Esophagus squamous epithelium (tissue), 5 donors: ENCODE measurements at places on chromosomes 13 and 19. TPM values are rescaled to one million over a fixed set of nuclear protein-coding genes. Genes with fewer than 3 reads are reported as not detected.

DNA sequence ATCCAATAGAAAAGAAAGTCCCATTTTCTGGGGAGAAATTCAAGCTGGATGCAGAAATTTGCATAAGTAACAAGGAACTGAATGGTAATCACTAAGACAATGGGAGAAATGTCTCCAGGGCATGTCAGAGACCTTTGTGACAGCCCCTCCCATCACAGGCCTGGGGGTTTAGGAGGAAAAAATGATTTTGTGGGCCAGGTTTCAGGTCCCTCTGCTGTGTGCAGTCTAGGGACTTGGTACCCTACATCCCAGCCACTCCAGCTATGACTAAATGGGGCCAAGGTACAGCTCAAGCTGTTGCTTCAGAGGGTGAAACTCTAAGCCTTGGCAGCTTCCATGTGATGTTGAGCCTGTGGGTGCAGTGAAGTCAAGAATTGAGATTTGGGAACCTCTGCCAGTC, 695.5 kb upstream of the MIR17HG start:
- no peak overlapping the region for H3K4me3 ChIP-seq
- DNase-seq, result no peak
- no peaks in the 10 kb centered on the region for H3K4me1 ChIP-seq
- no peaks in the 10 kb centered on the region for H3K36me3 ChIP-seq
- H3K27me3 ChIP-seq, result no peaks in the 10 kb centered on the region
- no peak overlapping the region for H3K27ac ChIP-seq

DNA sequence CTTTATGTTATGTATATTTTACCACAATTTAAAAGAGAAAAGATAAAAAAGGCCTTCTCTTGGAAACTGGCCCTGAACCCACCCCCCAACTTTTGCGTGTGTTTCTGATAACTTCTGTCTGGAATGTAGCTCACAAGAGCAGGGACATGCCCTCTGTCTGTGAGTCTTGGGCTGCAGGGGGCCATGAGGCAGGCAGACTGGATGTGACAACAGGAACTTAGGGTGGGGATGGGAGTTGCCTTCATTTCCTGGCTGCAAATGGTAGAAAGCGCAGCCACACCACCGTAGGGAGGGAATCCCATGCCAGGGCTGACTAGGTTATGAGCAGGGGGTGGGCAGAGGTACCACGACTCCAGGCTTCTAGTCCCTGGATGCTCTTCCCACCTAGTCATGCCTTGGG, 21.9 kb downstream of the CILP2 start:
- no peaks in the 10 kb centered on the region for H3K4me1 ChIP-seq
- H3K36me3 ChIP-seq, result no peaks in the 10 kb centered on the region
- no peak for DNase-seq
- H3K4me3 ChIP-seq, result no peak overlapping the region
- H3K27me3 ChIP-seq, result no peaks in the 10 kb centered on the region

- H3K27ac ChIP-seq, result no peak overlapping the region
- H3K36me3 ChIP-seq, result no peaks in the 10 kb centered on the region
- no peaks in the 10 kb centered on the region for H3K27me3 ChIP-seq
These were observed 40.6 kb upstream of the DGKH start for GRCh38 chr13:42007844-42008243.

The RYR1 gene
- total RNA-seq, result 12.9 TPM

GRCh38 chr13:88862095-88862620, 1191.0 kb downstream of the SLITRK5 start:
- H3K36me3 ChIP-seq, result no peaks in the 10 kb centered on the region
- no peaks in the 10 kb centered on the region for H3K4me1 ChIP-seq
- H3K27me3 ChIP-seq, result no peaks in the 10 kb centered on the region
- DNase-seq, result no peak
